GM23338 (cell line): ENCODE measurements at places on chromosomes 4 and X.

DNA sequence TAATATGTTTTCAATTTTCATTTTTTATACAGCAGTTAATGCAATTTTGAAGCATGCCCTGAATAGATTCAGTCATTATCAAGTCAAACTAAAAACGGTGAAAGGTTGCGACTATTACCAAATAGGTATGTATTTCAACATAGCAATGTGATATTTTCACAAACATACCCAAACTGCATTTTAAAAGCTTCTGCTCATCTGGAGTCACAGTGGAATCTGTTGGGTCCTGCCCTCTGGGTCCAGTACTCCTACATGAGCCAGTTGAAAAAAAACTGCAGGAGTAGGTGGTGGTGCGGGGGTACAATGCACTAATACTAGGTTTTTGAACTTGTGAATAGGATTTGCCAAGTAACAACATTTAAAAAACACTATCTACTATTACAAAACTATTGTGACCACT, 938 bp downstream of the GPR34 start:
- DNase-seq = no peak

DNA sequence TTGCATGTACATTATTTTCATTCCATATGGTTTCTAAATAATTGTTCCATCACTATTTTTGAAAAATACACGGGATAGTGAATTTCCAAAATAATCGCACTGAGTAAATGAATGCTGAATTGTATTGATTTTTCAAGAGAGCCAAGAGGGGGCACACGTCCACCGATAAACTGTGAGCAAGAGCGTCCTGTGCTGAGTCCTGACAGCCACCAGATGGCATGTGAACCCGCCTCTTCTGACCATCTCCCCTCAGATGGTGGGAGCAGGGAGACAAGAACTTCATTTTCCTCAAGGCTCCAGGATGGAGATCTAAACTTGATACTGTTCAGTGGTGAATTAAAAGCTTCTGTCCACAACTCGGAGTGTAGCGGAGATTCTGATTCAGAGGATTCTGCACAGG, 30.6 kb upstream of the IL9R start:
- DNase-seq = peak; percentile 72

GRCh38 chr4:87469390-87469789, 47.0 kb downstream of the NUDT9 start:
- no peak for DNase-seq

DNA sequence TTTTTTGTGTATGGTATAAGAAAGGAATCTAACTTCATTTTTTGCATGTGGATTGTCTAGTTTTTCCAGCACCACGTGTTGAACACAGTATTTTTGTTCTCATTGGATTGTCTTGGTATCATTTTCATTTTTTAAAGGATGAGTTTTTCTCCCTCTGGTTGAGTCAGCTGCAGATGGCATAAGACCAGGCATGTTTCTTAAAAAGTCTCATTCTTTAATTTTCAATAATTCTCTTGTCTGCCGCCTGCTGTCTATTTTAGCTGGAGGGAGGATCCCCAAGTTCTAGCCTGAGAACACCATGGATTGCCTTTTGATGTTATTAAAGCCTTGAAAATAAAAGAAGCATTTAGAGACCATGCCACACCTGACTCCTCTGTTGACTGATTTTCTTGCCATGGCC, 263.8 kb downstream of the ARHGAP24 start:
- no peak for DNase-seq

- DNase-seq = no peak
These were observed 65.2 kb upstream of the TLR3 start for GRCh38 chr4:186003746-186004145.

- peak; percentile 19 for DNase-seq
These were observed at the start of gene ZFP92 for GRCh38 chrX:153411255-153411987. ZFP92 (plus strand) TSS chrX:153411472; CDS start chrX:153418323, 6,851 bp downstream.

DNA sequence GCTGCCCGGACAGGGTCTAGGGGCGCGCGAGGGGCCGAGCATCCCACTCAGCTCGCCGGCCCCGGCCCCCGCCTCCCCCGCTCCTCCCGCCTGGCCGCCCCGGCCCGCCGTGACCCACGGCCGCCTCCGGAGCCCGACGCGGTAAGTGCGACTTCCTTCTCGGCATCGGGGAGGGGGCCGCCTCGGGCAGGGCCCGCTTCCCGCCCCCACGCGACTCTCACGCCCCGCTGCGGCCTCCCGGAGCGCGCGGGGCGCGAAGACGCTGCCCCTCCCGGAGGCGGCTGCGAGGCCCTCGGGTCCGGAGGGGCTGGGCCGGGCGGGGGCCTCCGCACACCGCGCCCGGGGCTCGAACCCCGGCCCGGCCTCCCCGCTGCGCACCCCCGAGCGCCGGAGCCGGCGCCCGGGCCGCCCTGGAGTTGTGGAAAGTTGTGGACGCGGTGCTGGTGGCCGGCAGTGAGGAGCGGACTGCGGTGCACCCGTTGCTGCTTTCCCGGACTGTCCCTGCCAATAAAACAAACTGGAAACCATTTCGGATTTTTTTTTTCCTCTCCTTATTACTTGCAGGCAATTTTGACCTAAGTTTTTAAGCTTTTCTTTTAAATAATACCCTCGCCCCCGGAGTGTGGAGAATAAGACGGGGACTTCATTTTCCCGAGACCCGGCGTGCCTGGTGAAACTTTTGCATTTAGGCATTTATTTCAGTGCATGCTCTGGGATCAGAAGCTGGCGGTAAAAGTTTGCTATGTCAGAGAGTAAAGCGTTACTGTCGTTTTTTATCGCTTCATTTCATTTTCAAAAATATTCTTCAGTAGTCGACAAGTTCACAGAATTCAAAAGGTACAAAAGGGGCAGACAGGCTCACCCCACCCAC, 13.0 kb upstream of the TMEM156 start:
- peak; percentile 57 for DNase-seq

DNA sequence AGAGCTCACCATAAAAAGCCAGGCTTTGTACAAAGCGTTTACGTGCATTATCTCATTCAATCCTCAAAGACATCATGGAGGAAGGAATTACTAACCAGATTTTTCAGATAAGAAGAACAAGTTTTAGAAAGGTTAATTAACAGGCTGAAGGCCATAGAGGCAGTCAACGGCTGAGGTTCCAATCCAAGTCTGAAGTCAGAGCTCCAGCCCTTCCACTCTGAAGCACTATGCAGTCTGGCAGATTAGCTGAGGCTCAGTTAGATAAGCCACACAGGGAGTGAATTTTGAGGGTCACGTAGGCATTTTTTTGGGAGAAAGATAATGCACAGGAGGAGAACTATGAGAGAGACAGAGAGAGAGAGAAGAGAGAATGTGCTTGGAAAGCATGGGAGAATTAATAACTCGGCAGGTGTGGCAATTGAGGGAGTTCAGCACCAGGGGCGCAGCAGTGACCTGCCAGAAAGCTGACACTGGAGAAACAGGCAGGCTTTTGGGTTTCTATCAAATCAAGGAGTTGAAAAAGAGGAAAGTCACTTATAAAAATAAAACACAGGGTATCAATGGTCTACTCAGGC, 116.5 kb upstream of the NAP1L5 start:
- peak; percentile 56 for DNase-seq

DNA sequence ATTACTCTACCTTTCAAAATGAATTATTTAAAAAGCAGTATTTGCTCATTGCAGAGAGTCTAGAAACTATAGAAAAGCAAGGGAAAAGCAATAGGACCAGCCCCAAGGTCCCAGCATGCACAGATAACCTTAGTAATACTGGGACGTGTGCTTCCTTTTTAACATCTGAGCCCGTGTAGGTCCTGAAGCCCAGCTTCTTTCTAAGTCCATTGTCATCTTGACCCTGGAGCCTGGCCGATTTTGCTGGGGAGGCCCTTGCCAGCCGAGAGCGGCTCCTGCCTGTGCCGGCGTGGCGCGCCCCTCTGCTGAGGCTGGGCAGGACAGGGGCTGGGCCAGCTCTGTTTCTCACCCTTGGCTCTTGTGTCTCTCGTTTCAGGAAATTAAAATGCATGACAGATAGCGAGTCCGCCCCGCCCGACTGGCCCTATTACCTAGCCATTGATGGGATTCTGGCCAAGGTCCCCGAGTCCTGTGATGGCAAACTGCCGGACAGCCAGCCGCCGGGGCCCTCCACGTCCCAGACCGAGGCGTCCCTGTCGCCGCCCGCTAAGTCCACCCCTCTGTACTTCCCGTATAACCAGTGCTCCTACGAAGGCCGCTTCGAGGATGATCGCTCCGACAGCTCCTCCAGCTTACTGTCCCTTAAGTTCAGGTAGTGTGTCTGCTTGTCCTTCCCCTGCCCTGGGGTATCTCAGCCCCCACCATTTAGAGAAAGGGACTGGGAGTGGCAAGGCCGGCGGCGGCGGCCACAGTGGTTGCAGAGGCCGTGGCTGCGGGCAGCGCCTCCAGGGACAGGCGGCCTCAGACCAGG, 4.1 kb downstream of the MSANTD1 start:
- no peak for DNase-seq

- DNase-seq = no peak
These were observed 32.7 kb downstream of the DHX15 start for GRCh38 chr4:24551492-24552289.

DNA sequence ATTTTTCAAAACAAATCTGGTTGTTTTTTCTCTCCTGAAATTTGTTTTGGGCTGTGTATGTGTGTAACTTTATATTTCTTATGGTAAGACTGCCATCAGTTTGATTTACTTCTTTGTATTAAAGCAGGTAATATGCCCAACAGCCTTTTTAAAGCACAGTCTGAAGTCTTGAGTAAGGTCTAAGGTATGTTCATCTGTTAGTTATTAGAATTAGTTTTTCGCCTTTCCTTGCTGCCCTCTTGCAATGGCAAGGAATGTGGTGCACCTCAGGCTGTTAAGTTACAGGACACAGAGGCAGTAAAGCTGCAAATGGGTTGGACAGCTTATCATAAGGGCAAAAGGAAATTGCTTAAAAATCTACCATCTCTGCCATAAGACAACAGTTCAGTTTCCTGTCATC, 71.8 kb downstream of the METTL14 start:
- no peak for DNase-seq

DNA sequence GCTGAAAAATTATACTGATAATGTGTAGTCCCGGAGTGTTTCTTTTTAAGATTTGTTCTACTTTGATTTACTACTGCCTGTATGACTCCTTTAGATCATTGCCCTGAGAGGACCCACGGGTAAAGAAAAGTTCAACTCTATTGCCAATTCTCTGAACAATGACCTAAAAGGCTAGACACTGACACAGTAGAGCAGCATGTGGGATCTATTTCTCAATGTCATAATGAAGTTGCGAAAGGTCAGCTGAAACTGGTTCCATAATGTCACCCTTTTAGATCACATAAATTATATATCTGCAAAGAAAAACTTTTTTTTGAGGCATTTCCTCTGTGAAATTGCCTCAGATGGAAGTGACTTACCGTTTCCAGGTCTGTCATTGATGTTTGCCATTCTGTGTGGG, 67.4 kb downstream of the GLRB start:
- DNase-seq = no peak

- DNase-seq = no peak
These were observed 32.1 kb downstream of the SLC34A2 start for GRCh38 chr4:25687773-25688172.

GRCh38 chr4:7524843-7525242, 90.1 kb upstream of the PSAPL1 start:
- DNase-seq = no peak

DNA sequence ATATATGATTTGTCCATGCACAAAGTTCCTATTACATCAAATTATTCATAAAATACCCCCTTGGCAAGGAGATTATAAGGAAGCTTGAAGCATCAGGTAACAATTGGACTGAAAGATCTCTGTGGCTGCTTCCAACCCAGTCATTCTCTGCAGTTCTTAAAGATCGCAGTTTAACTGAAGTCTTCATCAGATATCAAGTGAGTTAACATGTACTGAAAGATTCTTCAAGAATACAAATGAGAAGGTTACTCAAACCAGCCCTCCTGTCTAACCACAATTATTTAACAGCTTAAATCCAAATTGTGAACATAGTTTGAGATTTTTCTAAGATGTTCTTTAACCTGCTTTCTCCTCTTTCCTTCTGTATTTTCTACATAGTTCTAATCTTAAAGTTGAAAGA, 56.1 kb downstream of the SLC10A7 start:
- no peak for DNase-seq

- no peak for DNase-seq
These were observed 132.4 kb upstream of the TET2 start for GRCh38 chr4:105014234-105014633.

DNA sequence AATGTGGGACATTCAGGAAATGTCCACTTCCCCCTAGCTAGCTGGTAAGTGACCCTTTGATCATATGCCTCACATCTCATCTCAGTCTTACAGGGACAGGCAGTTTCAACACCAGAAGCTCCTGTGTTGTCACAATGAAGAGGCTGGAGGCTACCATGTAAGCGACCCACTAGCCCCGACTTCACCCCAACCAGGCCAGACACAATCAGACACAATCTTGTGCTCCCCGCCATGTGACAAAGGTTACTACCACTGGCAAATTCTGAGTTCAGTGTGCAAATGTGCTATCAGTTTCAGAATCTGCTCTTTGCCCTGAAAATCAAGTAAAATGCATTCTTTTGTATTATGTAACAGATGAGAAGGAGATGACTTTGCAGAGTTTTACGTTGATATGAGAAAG, 56.9 kb upstream of the STS start:
- no peak for DNase-seq

- DNase-seq = no peak
These were observed 173.9 kb upstream of the PGRMC2 start for GRCh38 chr4:128461291-128462102.

DNA sequence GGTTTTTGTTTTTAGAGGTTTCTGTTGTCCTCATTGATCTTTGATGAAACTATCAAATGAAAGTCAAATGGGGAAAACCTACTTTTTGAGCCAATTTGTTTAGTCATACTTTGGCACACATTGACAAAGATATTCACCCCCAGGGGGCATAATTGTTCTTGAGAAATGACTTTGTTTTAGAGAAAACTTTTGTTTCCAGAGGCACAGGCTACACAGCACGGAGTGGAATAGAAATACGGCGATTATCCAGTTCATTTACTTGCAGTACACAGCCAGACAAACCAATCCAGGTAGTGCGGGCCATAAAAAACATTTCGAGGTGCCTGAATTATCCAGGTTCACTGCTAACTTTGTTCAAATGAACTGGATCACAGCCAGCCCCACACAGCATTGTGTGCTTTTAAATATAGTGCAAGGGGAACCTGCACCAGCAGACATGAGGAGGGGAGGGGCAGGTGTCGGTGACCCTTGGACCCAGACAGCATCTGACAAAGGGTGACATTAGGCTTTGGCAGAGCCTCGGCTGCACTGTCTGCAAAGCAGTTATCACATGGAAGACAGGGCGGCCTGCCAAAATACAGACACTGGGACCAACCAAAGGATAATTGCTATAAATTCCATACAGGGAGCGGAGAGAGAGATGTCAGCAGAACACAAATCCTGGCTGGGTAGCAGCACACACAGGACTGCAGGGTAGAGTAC, 179.6 kb upstream of the NOCT start:
- no peak for DNase-seq

GRCh38 chrX:104695593-104695992, 129.6 kb downstream of the IL1RAPL2 start:
- DNase-seq = no peak
